ENCODE measurements at places on chromosomes 16 and 17.
A peak's percentile ranks its signal among the peaks of the same experiment; 100 is the strongest.

- peak; percentile 98 for DNase-seq
Observed at GRCh38 chr16:70691223-70692129, 5.6 kb upstream of the MTSS2 start.

DNA sequence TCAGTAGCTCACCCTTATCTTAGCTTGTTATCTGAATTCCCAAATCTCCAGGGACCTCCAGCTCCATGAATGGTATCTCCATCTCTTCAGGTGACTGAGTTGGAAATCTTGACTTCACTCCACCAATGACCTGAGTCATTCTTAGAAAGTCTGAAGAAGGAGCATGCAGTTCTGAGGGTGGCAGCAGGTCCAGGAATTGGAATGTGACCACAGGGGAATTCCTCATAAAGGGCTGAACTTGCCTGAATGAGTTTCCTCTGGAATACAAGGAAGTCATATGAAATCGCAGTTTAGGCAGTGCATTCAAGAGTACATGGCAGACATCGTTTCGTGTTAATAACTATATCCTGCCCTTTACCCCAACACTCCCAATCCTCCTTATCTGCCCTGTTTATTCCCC, 12.5 kb upstream of the PYY start:
- no peak for DNase-seq

DNA sequence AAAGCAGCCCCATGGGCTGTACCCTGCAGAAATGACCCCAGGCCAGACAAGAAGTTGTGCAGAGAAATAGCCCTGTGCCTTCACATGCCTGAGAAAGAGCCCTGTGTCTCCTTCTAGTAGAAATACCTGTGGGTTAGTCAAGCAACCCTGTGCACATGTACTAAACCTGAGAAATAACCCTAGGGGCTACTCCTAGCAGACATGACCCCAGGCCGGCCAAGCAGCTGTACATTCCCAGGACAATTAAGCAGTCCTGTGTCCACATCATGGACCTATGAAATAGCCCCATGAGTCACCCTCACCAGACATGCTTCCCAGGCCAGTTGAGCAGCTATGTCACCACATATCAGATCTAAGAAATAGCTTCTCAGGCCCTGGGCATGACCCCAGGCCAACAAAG, 519.7 kb upstream of the CA10 start:
- DNase-seq = no peak

DNA sequence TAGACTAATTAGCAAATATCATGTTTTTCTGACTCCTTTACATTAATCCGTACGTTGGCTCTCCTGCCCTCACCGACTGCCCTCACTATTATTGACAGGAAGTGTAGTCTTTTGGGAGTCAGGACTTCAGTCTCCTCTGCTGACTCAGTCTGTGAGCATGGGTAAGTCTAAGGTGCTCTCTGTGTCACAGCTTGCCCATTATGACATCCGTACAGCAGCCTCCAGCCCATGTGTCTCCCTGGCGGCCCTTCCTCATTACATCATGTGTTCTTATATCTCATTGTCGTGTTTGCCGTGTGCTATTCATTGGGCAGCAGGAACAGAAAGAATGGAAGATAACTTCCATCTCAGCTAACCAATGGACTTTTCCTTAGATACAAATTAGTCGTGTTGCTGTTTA, 77.5 kb downstream of the MRTFB start:
- DNase-seq = peak; percentile 10

DNA sequence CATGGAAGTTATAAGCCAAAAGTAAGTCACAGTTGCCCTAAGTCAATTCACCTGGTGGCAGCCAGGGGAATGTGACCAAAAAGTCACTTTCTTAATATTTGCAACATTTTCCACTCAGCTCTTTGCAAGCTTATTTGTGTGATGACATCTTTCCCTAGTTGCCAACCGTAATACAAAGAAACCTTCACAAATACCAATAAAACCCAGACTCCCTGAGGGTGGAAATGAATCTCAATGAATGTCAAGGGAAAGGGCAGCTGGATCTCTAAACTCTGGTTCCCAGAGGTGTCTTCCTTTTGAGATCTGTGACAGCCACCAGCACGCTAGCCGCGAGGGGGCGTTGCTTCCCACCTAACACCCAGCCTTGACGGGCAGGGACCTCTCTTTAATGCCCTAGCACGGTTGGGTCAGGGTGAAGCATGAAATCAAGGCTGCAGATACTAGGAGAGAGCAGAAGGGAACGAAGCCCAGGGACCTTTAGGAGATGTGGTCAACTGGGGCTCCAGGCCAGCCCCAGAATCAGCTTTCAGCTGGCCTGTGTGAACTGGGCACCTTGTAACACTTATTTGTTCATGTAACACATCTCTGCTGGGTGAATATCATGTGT, 82.2 kb downstream of the CMC2 start:
- peak; percentile 59 for DNase-seq

DNA sequence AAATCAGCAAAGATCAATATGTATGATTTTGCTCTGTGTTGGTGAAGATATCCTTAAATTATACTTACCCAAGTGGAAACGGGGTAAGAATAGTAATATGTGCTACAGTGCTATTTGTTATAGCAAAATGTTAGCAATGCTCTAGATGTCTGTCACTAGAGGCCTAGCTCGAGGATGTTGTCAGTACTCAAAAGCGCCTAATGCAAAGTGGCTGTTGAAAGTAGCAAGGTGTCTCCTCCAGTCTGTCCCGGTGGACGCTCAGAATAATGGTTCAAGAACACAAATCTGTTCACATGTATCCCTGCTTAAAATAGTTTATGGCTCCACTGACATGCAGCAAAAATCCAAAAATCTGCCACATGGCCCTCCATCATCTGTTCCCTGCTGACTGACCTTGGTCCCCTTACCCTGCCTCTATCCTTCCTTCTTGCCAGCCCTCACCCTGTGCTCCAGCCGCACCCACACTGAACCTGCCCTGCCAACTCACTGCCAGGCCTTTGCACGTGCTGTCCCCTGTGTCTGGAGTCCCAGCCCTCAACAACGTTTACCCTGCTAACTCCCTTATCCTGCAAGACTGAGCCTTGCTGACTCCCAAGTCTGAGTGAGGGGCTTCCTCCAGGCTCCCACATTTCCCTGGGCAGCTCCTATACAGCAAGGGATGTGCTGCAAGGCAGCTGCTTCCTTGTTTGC, 9.6 kb upstream of the RNF112 start:
- no peak for DNase-seq

GRCh38 chr16:3459401-3460090, 16.1 kb downstream of the NAA60 start:
- no peak for DNase-seq

- no peak for DNase-seq
Observed at GRCh38 chr17:64343071-64343774, 47.4 kb downstream of the PECAM1 start.

DNA sequence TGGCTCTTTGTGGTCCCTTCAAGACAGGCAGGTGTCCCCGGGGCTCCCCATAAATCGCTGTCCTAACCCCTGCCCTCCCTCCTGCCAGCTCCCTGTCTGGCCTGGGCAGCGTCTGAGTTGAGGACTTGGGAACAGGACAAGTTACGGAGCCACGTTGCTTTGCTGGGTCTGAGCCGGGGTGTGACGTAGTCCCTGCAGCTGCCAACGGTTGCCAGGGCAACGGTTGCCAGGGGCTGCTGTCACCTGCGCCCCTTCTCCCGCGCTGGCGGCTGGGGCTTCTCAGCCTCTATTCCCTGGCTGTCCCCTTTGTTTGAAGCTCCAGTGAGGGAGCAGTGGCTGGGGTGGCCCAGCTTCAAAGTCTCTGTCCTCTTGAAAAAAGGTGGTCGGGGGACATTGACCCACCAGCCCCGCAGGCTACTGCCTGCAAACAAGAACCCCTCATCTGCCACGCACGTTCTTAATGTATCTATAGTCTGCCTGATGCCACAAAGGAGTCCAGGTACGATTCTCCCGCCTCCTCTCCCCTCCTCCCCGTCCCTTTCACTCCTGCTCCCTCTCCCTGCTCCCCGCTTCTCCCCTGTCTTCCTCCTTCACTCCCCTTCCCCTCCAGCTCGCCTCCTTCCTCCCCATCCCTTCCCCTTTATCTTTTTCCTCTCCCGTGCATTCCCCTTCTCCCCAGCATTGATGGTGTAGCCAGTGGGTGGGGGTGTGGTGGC, 10.9 kb downstream of the ADGRG1 start:
- no peak for DNase-seq

DNA sequence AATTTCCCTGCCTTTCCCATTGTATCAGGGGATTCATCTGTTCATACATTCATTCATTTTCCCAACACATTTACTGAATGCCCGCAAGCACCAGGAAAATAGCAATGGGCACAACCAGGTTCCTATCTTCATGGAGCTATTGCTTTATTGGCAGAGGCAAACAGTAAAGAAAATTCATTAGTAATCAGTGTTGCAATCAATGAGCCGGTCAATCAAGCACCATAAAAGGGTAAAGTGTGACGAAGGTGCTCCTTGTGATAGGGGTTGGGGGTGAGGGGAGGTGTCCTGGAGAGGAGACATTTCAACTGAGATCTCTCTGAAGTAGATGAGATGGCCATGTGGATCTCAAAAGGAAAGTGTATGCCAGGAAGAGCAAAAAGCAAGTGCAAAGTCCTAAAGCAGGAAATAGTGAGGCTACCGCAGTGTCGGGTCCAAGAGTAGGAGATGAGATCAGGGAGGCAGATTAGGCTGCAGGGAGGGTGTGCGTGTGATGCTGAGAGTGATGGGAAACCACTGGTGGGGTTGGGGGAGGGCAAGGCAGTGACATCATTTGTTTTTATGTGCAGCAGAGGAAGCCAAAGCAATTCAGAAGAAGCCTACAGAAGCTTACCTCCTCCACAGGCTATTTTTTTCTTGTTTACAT, 28.4 kb downstream of the CDH13 start:
- peak; percentile 89 for DNase-seq

GRCh38 chr17:73338566-73339197, 26.9 kb upstream of the CDC42EP4 start:
- DNase-seq = no peak

DNA sequence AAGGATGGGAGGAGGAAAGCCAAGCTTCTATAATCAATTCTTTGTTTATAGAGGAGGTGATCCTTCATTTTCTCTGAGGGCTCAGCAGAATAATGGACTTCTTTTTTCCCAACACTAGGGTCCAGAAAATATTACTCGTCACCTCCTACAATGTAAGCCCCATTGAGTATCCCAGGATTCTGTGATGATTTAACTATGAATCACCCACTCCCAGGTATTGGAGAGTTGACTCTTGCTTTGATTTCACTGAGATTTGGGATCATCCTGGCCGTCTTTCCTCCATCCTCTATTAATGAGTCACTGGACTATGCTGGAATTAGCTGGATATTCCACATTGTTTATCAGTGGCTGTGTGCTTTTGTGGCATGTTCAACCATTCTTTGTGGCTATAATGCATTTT, 452.0 kb downstream of the NPIPA7 start:
- no peak for DNase-seq

DNA sequence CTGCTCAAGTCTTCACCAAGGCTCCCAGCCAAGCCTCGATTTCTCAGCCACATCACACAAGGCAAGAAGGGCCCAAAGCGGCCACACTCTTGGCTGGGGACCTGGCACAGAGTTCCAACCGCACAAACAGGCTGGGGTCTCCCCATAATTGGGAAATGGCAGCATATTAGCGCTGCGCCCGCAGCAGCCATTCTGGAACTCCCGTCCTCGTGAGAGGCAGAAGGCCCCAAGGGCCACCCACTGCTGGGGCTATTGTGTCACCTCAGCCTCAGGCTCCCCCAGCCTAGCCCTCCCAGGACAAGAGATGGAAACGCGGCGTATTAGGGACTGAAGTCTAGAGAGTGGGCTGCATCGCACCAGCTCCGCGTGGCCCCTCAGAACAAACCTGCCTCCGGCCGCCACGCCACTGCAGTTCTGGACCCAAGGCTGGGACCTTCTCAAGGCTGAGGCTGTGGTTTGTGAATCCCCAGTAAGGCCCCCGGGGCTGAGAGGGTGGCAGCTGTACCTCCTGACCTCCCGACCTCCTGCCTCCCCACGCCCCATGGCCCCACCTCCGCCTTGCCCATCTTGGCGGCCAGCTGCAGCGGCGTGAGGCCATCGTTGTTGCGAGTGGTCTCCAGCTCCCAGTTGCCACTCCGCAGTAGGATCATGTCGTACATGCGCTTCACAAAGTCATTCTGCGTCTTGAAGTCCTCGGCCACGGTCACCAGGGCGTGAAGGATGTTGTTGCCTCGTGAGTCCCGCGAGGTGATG, 25.3 kb downstream of the TRPV3 start:
- DNase-seq = no peak

- DNase-seq = no peak
Observed at GRCh38 chr16:24538756-24539294, 541 bp upstream of the RBBP6 start.

GRCh38 chr16:58498341-58499091, 1.4 kb upstream of the NDRG4 start:
- no peak for DNase-seq

- no peak for DNase-seq
Observed at GRCh38 chr16:27778926-27779570, 229.1 kb downstream of the KATNIP start.

DNA sequence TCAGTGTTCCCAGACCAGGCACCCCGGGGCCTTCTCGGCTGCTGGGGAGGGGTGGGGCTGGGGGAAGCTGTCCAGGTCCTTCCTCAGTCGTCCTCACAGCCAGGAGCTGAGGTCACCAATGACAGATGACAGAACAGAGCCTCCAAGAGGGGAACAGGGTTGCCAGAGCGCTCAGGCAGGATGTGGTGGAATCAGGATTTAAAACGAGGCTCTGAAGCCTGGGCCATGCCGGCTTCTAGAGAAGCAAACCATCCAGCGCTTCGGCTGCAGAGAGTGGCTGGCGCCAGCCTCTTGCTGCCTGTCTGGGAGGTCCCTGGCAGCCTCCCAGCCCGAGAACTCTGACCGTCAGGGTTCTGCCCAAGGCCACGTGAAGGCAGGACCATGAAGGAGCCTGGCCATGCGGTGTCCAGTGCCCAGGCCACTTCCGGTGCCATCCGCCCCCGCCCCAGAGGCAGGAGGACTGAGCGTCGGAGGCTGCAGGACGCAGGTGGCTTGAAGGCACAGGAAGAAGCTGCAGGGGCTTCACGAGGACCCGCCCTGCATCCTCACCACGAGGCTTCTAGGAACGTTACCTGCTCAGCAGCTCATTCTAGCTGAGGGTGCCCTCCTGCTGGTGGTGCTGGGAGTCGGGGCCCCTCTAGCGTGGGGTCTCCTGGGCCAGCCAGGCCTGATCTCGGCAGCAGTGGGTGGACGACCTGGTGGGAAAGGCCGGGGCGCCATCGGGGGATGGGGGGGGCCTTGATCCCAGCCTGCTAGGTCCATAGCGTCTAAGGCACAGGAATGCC, 78.5 kb downstream of the KLHDC4 start:
- no peak for DNase-seq

GRCh38 chr17:48416971-48417370, 13.0 kb downstream of the SKAP1 start:
- DNase-seq = no peak

- DNase-seq = no peak
Observed at GRCh38 chr17:53092072-53092471, 730.7 kb upstream of the KIF2B start.

DNA sequence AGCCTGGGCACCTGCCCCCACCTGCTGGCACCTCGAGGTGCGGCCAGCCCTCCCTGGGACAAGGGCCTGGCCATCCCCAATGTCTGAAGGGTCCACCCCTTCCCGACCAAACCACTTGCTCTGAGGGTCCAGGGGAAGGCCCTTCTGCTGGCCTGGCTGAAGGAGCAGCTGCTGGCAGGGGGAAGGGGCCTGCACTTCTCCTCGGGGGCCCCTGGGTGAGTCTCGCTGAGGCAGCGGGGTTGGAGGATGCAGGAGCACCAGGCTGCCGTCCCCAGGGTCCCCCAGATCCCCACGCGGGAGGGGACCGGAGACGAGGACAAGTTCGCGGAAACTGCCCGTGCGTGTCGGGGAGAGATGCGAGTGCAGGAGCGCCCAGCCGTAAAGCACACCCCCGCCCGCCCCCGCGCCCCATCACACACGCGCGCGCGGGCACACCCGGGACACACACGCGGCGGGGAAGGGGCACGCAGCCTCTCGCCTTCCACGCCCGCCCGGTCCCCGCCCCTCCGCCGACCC, 725 bp upstream of the CACNA1H start:
- no peak for DNase-seq

Measured in fibroblast of skin of abdomen (primary cell).